Right hindlimb (tissue), 1 donor: ENCODE measurements at places on chromosomes 2 and 18.

DNA sequence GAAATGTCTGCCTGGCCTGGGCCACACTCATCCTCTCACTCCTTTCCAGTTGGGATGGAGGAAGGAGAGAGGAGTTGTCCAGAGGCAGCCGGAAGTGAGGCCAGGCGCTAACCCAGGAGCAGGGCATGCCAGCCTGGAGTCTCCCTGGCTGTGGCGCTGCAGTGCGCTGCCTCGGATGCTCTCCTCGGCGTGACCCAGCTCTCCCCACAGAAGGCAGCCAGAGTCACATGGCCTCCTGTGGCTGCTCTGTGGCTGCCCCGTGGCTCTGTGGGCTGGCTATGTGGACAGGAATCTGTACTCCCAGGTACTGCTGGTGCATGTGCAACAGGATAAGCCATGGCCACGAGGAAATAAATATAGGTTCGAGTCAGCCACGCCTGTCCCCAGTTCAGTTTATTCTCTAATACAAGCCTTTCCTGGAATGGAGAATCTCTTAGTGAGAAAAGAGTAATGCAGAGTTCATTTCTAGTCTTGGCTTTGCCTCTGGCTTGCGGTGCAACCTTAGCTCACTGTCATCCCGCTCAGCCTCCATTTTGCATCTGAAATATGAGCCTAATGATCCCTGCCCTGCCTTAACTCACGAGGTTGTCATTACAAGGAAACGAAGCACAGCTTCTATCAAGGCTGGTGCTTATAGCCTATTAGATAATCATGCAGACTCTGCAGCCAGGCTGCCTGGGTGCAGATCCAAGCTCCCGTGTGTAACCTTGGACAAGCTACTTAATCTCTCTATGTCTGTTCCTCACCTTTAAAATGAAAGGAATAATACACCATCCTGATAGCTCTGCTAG lies 106.3 kb downstream of the ANTXR1 start:
- DNase-seq: peak; percentile 61

DNA sequence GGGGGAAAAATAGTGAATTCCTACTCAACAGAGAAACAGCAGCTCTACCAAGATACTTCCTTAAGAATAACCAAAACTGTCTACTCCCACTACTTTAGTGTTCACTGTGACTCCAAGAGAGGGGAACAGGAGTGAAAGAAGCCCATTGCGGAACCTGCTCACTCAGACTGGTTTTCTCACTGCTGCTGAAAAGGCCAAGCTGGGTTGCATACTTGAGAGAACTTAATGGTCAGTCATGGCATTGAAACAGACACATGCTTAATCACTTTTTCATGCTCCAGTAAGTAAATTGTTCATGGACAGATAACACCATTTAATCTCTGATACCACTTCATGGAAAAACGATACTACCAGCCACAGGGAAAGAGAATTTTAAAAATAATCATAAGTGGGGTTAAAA lies 35.7 kb upstream of the SLC8A1 start:
- no peak for DNase-seq

DNA sequence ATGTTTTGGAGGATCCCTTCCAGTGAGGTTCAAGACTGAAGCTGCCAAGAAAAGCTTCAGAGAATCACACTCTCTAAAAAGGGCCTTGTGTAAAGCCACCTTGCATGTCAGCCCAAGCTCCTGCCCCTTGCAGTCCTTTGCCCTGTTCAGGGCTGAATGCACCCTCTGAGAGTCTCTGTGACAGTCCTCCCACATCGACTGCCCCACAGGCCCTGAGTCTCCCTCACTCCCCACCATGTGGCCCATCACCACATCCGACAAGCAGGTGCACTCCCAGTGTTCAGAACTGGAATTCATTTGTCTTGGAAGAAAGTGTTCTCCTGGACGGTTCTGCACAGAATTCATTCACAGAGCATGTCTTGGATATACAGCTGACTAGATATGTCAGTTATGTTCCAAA lies 31.0 kb downstream of the BCL11A start:
- DNase-seq: no peak

GRCh38 chr2:73284296-73285158 lies at the start of gene FBXO41:
Gene FBXO41, minus strand, starts transcription at chr2:73284478. Its CDS starts 14,848 bp downstream, at chr2:73269630.
- DNase-seq: no peak

GRCh38 chr18:55153346-55153745 lies 194.1 kb upstream of the CCDC68 start:
- no peak for DNase-seq

DNA sequence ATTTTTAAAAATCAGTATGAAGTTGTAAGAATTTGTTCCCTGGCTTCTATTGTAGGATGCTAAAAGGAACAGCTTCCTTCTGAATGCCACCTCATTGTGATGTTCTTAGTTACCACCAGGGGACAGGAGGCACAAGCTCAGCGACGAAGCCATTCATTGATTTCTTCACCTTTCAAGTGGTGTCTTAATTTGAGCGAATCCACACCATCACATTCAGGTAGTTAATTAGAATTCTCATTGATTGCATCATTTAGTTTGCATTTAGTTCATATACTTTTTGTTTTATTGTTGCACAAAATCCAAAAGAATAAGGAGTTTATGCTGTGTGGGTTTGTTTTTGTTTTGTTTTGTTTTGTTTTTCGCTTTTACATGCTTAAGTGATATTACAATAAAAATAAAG lies 23.1 kb downstream of the CYP27C1 start:
- no peak for DNase-seq

GRCh38 chr2:30266051-30266621 lies 34.8 kb downstream of the LBH start:
- DNase-seq: peak; percentile 33

- peak; percentile 72 for DNase-seq
Measured at GRCh38 chr18:55251254-55251971, 292.2 kb upstream of the CCDC68 start.

DNA sequence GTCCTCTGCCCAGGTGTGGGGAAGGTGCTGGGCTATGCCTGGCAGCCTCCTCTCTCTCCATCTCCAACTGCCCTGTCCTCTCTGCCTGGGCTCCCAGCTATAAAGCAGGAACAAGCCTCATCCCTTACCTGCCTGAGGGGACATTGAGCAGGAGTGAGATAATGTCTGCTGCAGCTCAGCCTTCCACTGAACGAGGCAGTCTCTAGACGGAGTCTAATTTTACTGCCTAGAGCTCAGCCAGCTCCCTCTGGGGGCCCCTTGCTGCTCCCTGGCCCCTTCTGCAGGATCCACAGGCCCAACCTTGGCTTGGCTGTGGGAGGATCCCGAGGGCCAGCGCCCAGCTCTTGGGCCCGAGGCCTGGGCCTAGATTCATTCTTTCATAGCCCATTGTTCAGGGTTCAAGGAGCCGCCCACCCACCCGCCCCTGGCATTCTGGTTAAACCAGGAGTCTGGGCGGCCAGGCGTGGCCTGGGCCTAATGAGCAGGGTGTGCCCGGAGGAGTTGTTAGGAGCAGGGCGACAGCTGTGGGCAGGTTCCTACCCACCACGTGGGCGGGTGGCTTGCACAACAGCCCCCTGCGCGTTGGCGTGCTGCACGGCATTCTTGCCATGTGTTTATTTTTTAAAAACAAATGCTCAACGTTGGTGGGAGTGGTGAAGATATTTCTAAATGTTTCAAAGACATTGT lies 44.6 kb downstream of the FOSL2 start:
- no peak for DNase-seq

DNA sequence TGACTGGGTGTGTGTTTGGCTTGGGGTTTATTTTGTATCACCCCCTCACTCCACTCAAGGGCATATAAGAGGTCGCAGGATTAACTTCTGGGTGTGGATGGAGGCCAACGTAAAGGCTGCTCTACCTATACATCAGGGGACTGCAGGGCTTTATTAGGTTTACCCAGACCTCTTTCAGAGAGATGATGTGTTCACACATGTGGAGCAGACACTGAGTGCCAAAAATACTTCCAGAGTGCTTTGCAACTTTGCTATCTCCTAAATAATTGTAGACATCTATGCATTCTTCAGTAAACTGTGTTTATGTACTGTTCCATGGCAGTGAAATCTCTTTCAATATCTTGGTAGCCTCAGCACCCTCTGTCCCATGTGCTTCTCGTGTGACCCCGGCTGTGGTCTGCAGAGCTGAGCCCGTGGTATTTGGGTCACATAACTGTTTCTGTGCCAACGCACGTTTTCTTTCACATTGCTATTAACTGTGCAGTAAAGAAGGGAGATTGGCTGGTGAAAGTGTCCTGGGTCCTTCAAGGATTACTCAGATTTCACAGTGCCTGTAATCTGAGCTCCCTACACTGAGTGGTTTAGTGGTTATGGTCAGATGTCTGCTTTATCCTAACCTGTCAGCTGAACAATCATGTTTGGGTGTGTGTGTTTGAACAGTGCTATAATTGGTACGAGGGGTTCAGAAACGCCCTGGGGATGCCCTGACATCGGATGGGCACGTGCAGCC lies 208.1 kb downstream of the VAPA start:
- DNase-seq: peak; percentile 62

DNA sequence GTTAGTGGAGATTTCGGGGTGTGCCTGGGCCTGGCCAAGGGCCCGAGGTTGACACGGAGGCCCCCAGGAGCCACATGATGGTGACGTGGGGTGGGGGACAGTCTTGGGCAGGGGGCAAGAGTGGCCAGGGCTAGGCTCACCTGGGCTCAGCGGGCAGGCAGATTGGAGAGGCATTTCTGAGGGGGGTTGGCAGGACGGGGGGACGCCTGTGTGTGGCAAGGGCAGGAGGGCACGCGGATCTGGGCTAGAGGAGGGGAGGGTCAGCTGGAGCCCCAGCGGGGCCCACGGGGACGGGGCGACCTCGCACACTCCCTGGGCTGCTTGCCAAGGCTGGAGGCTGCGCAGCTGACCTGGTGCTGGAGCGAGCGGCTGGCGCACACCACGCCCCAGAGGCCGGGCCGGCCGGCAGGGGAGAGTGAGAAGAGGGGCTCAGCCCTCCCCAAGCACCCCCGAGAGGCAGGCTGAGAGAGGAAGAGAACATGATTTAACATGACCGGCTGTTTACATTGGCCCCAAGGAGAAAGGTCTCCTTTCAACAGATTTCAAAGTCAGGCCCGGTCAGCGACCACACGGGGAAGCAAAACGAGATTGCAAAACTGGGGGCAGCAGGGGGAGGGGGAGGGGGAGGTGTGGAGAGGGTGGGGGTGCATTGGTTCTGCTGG lies 38.0 kb upstream of the SNED1 start:
- DNase-seq: peak; percentile 74

DNA sequence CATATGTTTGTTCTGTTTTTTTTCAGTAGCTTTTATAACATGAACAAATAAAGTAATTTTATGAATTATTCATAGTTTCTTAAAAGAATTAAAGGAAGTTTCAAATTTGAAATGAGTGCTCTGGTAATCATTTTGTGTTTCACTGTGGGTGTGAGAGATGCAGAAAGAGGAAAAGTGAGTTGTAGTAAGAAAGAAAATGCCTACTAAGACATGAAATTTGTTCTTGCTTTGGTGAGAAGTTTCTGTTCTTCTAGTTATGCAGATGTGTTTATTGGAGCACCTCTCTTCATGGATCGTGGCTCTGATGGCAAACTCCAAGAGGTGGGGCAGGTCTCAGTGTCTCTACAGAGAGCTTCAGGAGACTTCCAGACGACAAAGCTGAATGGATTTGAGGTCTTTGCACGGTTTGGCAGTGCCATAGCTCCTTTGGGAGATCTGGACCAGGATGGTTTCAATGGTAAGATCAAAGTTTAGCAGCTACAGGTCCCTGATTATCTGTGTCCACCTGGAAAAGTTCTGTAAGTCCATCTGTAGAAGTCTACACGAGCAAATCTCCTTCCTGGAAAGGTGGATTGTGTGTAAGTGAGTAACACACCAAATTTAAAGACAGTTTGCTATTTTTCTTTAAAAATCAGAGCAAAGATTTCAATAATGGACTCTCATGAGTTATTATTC lies 51.4 kb downstream of the ITGAV start:
- DNase-seq: no peak

- DNase-seq: peak; percentile 87
Measured at GRCh38 chr2:174771631-174772471, 7.6 kb upstream of the CHRNA1 start.

- no peak for DNase-seq
Measured at GRCh38 chr2:111196435-111196834, 75.7 kb downstream of the BCL2L11 start.

DNA sequence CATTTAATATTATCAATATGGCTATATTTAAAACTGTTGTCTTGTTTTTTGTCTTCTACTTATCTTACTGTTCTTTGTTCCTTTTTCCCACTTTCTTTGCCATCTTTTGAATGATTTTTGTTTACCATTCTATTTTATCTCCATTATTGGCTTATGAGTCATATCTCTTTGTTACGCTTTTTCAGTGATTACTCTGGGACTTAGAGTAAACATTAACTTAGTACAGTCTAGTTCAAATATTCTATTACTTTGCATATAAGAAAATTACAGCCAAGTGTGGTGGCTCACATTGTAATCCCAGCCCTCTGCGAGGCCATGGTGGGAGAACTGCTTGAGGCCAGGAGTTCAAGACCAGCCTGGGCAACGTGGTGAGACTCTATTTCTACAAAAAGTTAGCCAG lies 26.1 kb downstream of the ADCY3 start:
- no peak for DNase-seq

DNA sequence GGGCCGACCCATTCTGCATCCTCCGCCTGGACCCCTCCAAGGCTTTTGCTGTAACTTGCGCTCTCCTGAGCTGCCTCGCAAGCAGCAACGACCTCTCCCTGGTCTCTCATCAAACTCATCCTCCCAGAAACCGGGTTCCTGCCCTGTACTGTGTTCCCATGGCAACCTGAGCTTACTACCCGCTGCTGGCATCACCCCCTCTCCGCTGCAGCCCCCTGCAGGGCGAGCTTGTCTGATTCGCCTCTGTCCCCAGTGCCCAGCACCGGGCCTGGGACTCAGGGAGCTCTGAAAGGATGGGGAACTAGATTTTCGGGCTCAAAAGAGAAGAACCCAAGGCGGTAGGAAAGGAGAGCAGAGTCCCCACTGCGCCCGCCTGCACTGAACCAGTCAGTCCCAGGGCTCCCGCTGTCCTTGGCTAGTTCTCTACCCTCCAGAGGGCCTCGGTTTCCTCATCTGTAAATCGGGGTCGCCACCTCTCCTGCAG lies 463 bp downstream of the HS1BP3 start:
- no peak for DNase-seq

DNA sequence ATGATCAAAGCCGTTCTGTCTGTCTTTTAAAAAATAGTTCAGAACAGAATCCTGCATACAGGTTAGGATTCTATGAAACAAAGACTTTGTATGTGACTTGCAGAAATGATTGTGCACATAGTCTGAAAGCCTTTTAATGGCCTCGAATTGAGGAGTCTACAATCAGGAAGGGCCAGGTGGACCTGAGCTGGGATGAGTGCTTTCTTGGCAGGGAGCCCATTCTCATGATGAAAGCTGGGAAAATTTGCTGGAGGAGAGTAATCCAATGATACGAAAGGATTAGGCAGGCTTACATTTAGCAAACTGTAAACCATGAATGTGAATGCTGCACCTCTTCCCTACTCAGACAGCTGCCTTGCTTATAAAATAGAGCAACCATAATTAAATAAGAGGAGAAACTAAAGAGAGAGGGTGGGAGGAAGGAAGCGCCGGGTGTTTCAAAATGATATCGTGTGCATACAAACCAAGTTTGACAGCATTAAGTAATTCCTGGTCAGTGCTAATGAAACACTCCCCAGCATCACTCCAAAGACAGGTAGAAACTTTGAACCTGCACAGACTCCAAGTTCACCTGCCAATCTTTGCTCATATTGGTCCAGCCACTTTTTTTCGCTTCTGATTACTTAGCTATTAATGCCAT lies 23.7 kb upstream of the CXCR4 start:
- DNase-seq: no peak

- DNase-seq: no peak
Measured at GRCh38 chr18:34595690-34596089, 114.4 kb upstream of the DTNA start.

GRCh38 chr2:157233506-157233905 lies 24.0 kb upstream of the GALNT5 start:
- no peak for DNase-seq

GRCh38 chr2:230697676-230698075 lies 15.0 kb upstream of the CAB39 start:
- DNase-seq: no peak

GRCh38 chr18:58639751-58640427 lies 11.0 kb upstream of the ALPK2 start:
- DNase-seq: no peak
